ENCODE measurements at places on chromosomes 13 and 19.

GRCh38 chr13:74986609-74987008 lies 495.4 kb downstream of the TBC1D4 start:
- DNase-seq, result no peak

GRCh38 chr19:33795370-33796163 lies 1.1 kb upstream of the KCTD15 start:
- peak; percentile 83 for DNase-seq

DNA sequence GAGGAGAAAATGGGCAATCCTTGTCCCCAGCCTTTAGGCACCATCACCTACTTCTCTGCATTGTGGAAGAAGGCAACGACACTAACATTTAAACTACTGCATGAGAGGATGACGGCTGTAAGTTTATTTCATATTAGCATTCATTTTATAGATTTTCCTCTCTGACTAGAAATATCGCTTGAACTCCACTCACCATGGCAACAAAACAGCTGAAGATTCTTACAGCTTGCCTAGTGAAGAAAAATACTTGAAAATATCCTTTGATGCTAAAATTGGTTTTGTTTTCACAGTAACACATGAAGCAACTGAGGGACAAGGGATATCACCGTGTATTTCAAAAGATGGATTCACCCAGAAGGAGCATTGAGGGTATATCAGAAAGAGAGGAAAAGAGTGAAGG lies 284.3 kb downstream of the LIG4 start:
- DNase-seq, result no peak

DNA sequence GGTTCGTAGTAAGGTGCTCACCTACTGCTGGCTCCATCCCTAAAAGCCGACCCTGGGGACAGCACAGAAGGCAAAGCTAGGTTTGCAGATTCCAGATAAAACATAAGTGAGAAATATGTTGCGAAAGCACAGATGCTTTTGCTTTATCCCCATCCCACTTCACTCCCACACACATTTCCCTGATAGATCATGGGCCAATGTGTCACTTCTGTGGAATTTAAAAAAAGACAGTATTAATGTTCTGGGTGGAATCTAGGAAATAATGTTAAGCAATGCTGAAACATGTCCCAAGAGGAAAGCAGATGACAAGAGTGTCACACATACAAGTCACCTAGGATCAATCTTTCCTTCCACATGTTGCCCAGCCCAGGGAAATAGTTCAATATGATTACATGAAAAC lies 661.0 kb upstream of the MIR17HG start:
- DNase-seq, result no peak

GRCh38 chr19:50796634-50797428 lies 6.6 kb downstream of the ACP4 start:
- no peak for DNase-seq

Data from left colon (tissue), 2 donors.